A549 (cell line): ENCODE measurements at places on chromosomes 6 and 20.

- no peak for DNase-seq
Observed at GRCh38 chr6:11908436-11909105, 103.5 kb upstream of the HIVEP1 start.

GRCh38 chr20:44835661-44836221 is 25.4 kb upstream of the RIMS4 start:
- no peak for DNase-seq

DNA sequence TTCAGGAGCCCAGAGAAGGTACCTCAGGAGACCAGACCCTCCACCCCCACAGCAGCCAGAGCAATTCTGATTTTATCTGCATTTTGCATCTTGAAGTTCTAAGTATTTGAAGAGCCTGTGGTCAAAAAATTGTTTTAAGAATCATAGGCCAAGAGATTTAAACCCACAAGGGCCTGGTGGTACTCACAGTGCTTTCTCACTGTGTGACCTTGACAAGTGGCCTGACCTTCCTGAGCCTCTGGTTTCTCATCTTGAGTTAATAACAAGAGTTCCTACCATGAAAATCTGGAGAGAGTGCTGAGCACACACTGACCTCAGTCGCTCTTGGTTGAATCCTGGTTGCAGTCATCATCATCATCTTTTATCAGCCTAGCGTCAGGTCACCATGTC is 45.4 kb upstream of the ID1 start:
- no peak for DNase-seq

DNA sequence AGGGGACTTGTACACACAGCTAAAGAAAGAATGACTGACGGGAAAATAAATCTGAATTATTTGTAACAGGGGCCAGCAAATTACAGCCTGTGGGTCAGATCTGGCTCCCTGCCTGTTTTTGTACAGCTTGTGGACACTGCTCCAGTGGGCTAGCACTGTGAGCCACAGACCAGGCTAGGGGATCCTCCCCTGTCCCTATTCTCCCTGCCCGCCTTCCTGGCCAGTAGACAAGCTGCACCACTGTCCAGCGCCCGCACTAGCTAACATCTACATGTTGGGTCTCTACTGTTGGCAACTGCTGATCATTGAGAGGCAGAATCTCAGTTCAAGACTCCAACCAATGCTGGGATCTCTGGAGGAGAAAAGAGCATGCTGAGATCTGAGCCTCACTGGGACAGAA is 10.7 kb downstream of the OSER1 start:
- no peak for DNase-seq
